ENCODE measurements at places on chromosomes 12 and 14. TPM values are rescaled to one million over a fixed set of nuclear protein-coding genes. Genes with fewer than 3 reads are reported as not detected.

DNA sequence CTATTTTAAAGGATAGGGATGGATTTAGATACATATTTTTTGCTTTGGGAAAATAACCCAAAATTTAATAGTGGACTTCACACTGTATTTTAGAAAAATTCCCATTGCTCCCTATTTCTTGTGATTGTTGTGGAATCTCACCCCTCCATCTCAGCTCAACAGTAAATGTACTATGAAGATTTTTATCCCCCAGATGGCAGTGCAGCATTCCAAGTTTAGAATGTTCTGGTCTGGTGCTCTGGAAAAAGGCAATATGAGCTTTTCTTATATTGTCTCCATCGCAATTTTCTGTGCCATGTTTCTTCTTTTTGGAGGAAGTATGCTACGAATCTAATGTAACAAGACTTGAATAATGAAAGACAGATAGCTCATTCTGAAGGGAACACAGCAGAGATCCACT lies 471.7 kb upstream of the SYT1 start:
- no peaks in the 10 kb centered on the region for H3K36me3 ChIP-seq
- no peak for DNase-seq
- H3K27me3 ChIP-seq, result no peaks in the 10 kb centered on the region
- H3K4me3 ChIP-seq, result no peak overlapping the region

ISCU gene
- total RNA-seq, result 66.1 TPM

- DNase-seq, result no peak
- H3K27ac ChIP-seq, result no peak overlapping the region
- H3K4me3 ChIP-seq, result no peak overlapping the region
- H3K36me3 ChIP-seq, result peaks cover 3% of the 10 kb centered on the region
- no peaks in the 10 kb centered on the region for H3K27me3 ChIP-seq
- peaks cover 7% of the 10 kb centered on the region for H3K4me1 ChIP-seq
These were observed 30.3 kb upstream of the IRF2BPL start for GRCh38 chr14:77058785-77059184.

CCDC177 gene
- 0.05 TPM for total RNA-seq

DNA sequence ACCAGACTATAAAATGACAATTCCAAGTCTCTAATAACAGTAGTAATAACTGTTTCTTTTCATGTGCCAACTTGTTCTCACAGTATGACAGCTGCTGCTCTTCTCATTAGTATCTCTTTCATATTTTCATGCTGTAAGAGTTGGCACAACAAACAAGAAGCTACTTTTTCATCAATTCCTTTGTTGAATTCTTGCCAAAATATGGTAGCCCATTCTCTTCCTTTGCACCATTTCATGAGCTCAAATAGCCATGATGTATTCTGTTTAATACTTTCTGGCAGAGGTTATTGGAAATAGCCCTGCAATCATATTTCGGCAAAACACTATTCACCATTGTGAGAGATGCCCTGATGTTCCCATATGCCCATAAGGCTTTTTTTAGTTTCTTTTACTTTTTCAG lies 1100.7 kb downstream of the TRHDE start:
- H3K4me3 ChIP-seq, result no peak overlapping the region
- H3K27me3 ChIP-seq, result no peaks in the 10 kb centered on the region
- no peaks in the 10 kb centered on the region for H3K4me1 ChIP-seq
- DNase-seq, result no peak
- H3K36me3 ChIP-seq, result no peaks in the 10 kb centered on the region
- H3K27ac ChIP-seq, result no peak overlapping the region

DNA sequence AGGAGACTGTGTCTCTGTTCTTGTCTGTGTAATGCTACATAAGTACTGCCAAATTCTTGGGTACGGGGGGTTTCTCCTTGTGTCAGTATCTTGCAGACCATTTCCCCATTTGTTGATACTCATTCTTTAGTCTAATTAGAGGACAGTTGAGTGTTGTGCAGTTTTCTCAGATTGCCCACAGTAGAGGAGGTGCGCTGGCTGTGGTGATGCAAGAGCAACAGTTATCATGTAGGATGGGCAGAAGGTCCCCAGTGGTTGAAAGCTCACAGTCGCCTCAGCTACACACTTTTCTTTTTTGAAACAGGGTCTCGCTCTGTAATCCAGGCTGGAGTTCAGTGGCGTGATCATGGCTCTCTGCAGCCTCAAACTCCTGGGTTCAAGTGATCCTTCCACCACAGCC lies 37.8 kb upstream of the ATP2A2 start:
- no peak for DNase-seq
- H3K27me3 ChIP-seq, result peaks cover 7% of the 10 kb centered on the region
- no peaks in the 10 kb centered on the region for H3K36me3 ChIP-seq
- H3K4me1 ChIP-seq, result no peaks in the 10 kb centered on the region
- H3K27ac ChIP-seq, result no peak overlapping the region

- no peaks in the 10 kb centered on the region for H3K27me3 ChIP-seq
- H3K36me3 ChIP-seq, result no peaks in the 10 kb centered on the region
- H3K4me3 ChIP-seq, result no peak overlapping the region
These were observed 366.2 kb downstream of the EGLN3 start for GRCh38 chr14:33584697-33585096.

GRCh38 chr12:55280991-55281390 lies 15.4 kb downstream of the OR6C6 start:
- peaks cover 2% of the 10 kb centered on the region for H3K27me3 ChIP-seq
- DNase-seq, result no peak
- H3K4me3 ChIP-seq, result no peak overlapping the region
- no peaks in the 10 kb centered on the region for H3K4me1 ChIP-seq
- no peaks in the 10 kb centered on the region for H3K36me3 ChIP-seq
